ENCODE measurements at places on chromosomes 16 and 17.

DNA sequence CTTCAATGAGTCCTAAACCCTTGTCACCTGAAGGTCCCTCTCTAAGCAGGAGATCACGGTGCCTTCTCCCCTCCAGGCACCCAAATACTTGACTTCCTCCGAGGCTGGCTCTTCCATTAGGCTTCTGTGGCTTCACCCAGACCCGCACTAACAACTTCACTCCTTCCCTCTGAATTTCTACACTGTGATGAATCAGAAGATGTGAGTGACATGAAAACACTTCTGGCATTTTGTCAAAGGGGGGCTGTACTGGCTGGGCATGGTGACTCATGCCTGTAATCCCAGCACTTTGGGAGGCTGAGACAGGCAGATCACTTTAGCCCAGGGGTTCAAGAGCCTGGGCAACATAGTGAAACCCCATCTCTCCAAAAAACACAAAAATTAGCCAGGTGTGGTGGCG lies 72.6 kb upstream of the CNEP1R1 start:
- no peak for DNase-seq

DNA sequence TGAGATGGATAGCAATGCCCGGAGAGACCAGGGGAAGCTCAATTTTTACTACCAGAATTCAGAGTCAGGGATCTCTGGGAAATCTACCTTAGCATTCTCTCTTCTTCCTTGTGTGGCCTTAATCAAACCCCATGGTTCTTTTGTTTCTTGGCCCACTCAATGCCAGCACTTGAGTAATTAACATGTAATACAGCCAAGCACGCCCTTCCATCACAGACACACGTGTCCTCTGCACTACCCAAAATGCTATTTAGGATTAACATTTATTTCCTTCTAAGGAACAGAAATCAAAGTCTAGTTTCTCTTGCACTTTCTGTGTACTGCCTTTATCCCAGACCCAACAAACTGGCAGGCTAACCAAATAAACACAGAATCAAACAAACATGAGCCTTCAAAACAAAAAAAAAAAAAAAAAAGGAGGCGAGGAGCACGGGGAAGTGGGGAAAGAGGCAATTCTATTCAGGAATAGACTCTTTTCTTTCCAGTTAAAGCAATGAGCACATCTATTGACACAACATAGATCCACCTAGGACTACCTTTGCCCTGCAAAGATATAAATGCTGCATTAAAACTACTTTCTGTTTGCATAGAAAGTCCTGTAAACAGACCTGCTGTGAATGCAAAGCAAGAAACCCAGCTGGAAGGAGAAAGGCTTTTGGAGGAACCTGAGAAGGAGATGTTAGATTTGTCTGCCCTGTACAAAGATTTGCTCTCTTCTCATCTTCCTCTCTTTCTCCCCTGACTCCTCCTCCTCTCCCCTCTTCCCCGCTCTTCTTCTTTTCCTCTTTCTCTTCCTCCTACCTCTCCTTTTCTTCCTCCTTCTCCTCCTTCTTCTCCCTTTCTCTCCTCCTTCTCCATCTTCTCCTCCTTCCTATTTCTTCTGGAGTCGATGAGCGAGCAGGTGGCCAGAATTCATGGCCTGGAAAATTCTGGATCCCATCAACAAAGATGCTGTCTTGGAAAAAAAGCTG lies 294.4 kb downstream of the NPIPA8 start:
- no peak for DNase-seq

DNA sequence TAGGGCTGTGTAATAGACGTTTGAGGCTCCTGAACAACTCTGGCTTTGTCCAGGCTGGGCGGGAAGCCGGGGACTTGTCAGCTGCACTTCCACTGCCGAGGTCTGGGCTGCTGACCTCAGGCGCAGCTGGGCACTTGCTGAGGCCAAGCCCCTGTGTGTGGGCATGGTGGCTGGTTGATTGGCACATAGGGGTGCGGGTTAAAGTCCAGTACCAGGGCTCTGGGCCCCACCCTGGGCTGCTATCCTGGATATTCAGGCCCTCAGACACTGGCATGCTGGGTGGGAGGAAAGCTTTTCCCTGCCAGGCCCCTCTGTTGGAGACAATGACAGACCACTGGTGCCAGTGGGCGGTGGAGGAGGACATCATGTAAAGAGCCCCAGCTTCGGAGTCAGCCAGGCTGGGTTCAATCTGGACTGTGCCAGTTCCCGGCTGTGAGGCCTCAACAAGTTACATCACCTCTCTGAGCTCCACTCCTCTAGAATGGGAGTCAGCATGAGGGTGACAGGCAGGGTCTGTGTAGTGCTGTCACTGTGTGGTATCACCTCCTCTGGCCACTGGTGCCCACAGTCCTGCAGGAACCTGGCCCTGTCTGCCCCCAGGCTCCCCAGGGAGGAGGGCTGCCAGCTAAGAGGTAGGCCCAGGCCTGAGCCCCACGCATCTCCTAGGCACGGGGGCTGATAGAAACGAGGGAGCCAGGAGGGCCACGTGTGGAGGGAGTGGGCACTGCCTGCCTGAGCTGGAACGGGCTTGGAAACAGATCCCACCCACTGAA lies 42.5 kb downstream of the PSME3IP1 start:
- DNase-seq: no peak

- DNase-seq: no peak
These were observed 9.2 kb downstream of the NXN start for GRCh38 chr17:970364-970763.

- no peak for DNase-seq
These were observed 108.0 kb downstream of the SKAP1 start for GRCh38 chr17:48322060-48322459.

DNA sequence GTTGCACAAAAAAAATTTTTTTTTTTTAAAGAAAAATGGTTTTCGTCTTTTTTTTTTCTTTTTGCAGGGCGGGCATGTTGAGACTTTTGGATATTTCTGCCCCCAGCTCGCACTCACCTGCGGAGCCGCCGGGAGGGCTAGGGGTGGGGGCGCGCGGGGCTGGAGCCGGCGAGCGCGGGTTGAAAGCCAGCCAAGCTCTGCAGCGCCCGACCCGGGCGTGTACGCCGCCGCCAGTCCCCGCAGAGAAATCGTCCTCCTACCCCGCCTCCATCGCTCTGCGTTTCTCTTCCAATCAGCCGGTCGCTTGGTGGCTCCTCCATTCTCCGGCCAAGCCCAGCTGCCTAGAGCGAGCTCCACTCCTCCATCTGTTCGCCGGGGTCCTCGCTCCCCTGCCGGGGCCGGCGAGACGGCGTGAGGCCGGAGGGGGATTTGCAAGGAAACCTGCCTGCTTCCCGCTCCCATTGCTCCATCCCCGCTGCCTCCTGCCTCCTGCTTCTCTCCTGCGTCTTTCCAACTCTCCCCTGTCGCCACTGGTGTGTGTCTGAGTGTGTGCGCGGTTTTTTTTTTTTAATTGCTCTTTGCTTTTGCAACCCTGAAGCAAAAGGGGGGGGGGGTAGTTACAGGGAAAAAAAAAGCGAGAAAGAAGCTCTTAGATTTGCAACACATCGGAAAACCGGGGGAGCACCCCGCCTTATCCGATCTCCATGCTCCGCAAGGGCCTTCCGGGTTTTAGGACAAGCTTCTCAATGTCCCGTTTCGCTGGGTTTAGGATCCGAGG lies 1.8 kb upstream of the UBTF start:
- peak; percentile 82 for DNase-seq

- no peak for DNase-seq
These were observed 197.5 kb downstream of the HS3ST3A1 start for GRCh38 chr17:13403982-13404946.

DNA sequence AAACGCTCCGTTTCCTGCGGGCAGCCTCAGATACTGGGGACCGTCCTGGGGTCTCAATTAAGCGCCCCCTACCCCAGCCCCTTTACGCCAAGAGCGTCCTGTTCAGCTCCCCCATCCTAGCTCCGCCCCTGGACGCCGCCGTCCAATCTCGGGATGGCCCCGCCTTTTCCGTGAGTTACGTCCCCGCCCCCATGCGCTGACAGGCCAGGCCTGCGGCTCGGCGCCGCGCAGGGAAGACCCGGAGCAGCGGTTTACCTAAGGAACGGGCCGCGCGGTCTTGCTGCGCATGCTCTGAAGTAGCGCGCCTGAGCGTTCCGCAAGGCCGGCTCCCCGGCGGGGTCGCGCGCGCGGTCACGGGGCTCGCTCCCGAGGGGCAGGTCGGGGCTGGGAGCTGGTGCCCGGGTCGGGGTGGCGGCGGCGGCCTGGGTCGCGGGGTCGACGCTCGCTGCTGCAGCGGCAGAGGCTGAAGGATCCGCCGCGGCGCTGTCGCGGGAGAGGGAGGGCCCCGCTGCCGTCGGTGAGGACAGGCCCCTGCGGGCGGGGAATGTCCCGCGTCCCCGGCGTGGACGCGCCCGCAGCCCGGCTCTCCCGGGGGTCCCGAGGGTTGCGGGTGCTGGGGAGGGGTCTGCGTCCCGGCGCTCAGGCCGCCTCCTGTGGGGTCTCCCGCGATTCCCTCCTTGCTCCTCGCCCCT lies at the start of gene FLYWCH1:
Gene FLYWCH1, plus strand, starts transcription at position 294 of the 692 bp plus-strand sequence. CDS start 17,755 bp downstream, outside the sequence.
- peak; percentile 94 for DNase-seq

DNA sequence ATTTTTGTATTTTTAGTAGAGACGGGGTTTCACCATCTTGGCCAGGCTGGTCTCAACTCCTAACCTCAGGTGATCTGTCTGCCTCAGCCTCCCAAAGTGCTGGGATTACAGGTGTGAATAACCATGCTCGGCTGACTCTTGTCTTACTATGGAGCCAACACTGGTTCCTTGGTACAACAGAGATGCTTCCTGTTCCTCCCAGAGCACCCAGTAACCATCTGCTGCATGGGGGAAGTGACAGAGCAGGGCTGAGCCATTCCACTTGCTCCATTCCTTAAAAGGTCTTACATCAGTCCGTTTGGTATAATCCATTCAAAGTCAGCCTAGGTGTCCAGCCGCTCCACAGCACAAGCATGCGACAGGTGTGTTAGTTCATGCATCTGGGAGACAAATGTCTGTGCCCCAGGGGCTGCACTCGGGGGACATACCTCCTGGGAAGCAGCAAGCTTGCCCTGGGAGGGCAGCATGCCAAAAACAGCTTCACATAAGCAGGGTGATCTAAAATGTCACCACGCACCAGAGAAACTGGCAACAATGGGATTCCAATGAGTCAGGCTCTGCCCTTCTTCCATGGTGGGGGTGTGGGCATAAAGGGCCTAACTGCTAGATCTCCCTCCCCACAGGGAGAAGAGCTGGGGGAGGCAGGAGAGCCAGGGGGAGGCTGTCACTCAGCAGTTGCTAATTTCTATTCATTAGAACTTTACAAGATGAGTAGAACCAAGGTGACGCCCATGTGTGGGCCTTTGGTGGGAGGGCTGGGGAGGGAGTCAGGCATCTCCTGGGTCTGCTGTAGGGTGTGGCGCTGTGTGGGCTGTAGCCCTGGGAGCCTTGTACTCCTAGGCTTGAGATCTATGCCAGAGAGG lies 35.5 kb downstream of the PIPOX start:
- DNase-seq: no peak

GRCh38 chr16:80932708-80933095 lies 74.0 kb downstream of the CMC2 start:
- no peak for DNase-seq

DNA sequence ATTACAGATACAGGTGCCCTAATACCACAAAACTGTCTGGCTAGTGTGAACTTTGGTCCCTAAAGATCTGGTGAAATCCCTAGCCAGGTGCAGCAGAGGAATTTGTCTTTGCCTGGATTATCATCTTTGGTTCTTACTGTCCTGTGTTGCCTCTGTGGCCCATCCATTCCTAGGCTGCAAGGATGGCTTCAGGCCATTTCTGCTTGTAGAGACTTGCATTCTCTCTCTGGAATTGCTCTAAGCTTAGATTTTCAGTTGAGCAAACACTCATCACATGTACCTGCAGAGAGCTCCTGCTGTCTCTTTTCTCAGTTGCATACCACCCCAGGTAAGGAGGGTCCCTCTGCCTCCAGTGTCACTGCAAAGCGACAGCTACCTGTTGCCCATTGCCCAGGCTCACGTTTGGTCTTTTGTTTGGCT lies 114.9 kb downstream of the PRKCA start:
- no peak for DNase-seq

DNA sequence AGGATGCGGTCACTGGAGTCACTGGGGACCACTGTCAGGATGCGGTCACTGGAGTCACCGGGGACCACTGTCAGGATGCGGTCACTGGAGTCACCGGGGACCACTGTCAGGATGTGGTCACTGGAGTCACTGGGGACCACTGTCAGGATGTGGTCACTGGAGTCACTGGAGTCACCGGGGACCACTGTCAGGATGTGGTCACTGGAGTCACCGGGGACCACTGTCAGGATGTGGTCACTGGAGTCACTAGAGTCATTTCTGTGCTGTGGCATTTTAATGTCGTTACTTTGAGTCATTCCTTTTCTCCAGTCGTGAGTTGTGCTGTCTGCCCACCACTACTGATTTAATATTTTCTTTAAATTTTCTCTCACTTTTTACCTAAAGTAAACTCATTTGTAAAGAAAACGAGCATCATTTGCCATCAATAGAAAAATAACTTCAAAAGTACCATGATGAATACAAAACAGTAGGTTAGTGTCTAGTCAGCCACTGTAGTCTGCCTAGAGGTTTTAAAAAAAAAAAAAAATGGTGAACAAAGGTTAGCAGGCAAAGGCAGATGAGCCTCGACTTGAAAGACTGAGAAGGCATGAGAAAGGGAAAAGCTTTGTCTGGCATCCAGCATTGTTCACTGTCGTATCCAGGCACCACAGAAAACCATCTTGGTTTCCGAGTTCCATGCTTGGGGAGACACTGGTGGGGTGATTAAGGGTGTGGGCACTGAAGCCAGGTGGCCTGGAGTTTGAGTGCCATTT lies 346.6 kb downstream of the SNX29 start:
- no peak for DNase-seq
